Activated T-cell treated with anti-CD3 and anti-CD28 coated beads, Interleukin-2, amount 50 U/mL, for 4 hours (primary cell): ENCODE measurements at places on chromosomes 5 and 9.

GRCh38 chr5:107474716-107475489, 195.8 kb downstream of the EFNA5 start:
- DNase-seq: no peak

GRCh38 chr9:131675437-131676022, 64.3 kb downstream of the RAPGEF1 start:
- DNase-seq: no peak

DNA sequence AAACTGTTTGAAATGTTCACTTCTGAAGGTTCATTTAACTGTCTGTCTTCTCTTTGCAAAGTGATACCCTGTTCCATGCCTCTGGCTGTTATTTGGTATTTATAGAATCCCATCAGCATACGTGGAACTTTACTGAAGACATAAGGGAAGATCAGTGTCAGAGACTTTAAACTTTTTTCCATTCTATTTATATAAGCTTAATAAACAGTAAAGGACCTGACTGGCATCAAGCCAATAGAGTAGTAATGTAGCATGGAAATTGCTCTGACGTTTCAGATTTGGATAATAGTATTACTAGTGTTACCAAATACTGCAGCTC, 94.9 kb upstream of the MINAR2 start:
- DNase-seq: no peak

- no peak for DNase-seq
These were observed 9.0 kb upstream of the RNU6ATAC start for GRCh38 chr9:134173127-134174072.

DNA sequence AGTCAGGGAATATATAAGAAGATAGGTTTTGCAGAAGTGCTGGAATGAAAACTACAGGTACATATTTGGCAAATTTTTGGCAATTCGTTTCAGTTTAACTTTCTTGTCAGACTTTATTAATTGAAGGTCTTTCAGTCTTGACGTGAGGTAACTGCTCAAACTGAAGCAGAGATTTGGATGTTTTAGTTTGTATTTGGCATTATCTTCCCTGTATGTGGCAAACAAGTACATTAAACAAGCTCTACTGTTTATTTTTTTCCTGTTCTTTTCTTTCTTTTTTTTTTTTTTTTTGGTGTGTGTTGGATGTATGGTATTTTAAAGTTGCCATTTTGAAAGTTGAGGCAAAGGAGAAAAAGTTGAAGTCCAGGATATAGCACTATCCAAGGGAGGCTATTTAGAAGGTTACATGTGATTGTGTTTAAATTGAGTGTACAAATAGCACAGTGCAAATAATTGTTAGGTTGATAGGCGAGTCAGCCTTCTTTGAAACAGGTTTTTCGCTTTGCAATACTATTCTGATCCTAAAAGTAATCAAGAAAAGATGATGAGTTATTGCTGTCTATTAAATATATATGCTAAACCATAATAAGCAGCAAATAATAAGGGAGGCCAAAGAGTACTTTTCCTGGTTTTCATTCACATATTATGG, 2.2 kb downstream of the PBX3 start:
- no peak for DNase-seq

- DNase-seq: no peak
These were observed 43.5 kb upstream of the DNAH5 start for GRCh38 chr5:13987843-13988464.

- no peak for DNase-seq
These were observed 23.0 kb downstream of the ABL1 start for GRCh38 chr9:130857864-130858738.

- DNase-seq: no peak
These were observed 97.1 kb downstream of the SLC44A1 start for GRCh38 chr9:105341434-105342146.

DNA sequence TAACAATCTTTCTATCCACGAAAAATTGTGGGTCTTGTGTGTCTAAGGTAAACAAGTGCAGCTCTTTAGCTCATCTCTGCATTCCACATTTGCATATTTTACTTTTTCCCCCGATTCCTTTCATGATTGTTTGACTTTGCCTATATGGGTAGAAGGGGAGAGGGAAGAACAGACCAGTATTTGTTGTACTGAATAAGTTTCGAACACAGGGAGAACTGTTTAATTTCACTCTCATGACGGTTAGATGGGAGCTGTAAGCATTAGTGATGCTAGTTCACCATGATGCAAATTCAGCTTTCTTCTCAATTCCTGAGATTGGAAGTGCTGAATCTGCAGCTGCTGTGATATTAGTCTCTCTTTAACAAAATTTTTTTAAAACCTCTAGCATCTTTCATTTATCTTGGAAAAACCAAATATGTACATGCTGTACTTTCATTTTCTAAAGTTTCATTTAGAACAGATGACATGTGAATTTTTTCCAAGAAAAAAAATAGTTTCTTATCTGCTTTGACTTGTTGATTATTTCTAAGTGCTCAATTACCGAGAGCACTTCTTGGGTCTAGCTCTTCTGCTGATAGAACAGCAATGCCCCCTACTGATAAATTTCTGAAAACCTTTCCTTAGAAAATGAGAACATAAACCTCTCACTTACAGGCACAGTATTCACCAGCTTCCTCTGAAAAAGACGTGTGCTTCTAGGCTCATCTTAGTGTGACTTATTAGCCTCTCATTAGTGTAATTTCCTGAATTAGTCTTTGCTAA, 149.5 kb downstream of the BAAT start:
- no peak for DNase-seq

GRCh38 chr9:32706004-32706724, 70.7 kb upstream of the TAF1L start:
- no peak for DNase-seq
